Activated naive CD4-positive, alpha-beta T cell treated with anti-CD3 and anti-CD28 coated beads, Interleukin-2, amount 50 U/mL, for 16 hours (primary cell): ENCODE measurements at places on chromosomes 2 and 18.

DNA sequence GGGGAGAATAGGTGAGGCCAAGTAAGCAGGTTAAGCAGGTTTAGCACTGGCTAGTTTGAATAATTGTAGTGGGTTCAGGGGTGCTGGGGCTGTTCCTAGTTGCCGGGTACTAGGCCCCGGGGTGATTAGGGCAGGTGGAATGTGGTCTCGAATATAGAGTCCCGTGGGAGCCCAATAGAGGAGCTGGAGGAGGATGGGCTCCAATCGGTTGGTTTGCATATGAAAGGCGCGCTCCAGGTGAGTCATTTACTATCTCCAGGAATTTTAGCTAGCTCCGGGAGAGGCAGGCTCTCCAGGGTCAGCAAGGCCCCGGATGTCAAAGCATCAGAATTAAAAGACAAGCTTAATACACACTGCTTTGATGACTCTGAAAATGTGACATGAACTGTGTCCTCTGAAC is 304.0 kb downstream of the ZNF521 start:
- DNase-seq = no peak

DNA sequence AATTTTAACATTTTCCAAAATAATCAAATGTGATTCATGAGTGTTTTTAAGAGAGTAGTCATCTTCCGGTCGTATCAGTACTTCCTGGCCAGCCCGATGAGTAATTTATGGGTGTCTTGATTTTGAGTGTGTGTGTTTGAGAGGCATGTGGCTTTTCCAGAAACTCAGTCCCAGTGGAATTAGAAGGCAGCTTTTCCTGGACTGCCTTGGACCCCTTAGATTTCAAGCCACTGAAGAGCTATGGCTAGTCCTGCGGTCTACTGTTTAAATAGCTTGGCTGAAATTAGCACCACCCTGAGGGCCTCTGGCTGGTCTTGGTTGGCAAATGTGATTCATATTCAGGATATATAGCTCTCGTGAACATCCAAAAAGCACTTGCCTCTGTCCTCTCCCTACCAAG is 59.4 kb downstream of the HK2 start:
- DNase-seq = no peak

- no peak for DNase-seq
These were observed 1.5 kb downstream of the PPIG start for GRCh38 chr2:169585673-169586072.

DNA sequence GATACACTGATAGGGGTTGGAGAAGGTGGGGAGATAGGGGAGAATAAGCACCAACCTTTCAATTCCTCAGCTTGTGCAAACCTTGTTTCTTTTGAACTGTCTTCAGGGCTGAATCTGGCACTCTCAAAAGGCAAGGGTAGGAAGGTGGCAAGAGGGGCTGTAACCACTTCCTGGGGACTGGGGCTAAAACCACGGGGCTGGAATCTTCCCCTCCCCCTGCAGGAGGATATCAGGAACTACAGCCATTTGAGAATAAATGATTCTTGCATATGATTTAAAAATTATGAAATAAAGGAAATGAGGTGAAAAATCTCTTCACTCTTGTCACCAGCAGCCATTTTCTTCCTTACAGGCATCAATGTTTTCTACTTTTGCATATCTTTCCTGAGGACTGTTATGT is 50.8 kb downstream of the ATOH8 start:
- DNase-seq = no peak

GRCh38 chr2:27261926-27262298 is 935 bp downstream of the SLC30A3 start:
- DNase-seq = no peak

DNA sequence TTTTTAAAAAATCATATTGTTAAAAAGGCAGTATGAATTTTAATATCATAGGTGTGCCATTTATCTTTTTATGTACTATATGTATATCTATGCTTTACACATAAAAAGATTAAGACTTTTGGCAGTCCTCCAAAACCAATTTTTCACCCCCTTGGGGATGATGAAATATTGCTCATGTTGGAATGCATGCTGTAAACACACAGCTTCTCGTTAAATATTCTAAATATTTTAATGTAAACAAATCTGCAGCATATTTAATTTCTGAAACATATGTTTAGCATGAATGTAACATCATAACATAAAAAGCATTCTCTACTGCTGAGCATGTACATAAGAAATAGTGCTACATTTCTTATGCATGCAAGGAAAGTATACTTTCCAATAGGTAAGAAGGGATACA is 484.3 kb upstream of the LRATD1 start:
- no peak for DNase-seq

- DNase-seq = peak; percentile 2
These were observed 159.7 kb downstream of the SMAD7 start for GRCh38 chr18:48790869-48791635.

DNA sequence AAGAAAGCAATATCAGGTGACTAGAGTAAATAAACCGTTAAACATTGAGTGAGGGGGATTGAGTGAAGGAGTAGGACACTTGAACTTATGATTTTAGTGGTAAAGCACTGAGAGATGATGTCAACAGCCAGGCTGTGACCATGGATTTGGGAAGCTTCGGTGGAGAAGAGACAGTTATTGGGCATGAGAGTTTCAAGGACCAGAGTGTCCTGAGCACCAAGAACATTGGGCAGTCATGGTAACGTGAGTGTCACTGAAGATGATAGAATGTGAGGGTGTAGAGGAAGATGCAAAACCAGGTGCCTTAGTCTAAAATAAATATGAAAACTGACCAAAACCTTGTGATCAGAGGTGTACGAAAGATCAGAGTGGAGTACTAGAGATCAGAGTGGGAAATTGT is 248.1 kb downstream of the ASXL3 start:
- no peak for DNase-seq

DNA sequence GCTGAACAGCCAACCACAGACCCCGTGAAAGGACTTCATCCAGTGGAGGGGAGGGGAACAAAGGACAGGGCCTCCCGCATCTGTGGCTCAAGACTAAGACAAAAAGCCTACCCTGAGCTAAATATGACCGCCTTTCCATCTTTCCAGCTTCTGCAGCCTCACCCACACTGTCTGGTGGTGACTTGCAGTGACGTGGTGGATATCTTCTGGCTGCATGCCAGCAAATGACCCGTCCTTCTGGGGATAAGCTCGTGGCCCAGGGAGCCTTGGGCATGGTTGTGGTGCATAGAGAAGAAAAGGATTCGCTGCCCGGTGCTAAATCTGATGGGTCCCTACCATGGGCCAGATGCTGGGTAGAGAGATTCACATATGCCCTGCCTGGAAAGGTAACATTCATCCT is 8.7 kb upstream of the NGEF start:
- DNase-seq = no peak

- no peak for DNase-seq
These were observed 39.3 kb upstream of the NFATC1 start for GRCh38 chr18:79356435-79356834.

GRCh38 chr2:67871686-67872412 is 191.0 kb downstream of the C1D start:
- DNase-seq = no peak

DNA sequence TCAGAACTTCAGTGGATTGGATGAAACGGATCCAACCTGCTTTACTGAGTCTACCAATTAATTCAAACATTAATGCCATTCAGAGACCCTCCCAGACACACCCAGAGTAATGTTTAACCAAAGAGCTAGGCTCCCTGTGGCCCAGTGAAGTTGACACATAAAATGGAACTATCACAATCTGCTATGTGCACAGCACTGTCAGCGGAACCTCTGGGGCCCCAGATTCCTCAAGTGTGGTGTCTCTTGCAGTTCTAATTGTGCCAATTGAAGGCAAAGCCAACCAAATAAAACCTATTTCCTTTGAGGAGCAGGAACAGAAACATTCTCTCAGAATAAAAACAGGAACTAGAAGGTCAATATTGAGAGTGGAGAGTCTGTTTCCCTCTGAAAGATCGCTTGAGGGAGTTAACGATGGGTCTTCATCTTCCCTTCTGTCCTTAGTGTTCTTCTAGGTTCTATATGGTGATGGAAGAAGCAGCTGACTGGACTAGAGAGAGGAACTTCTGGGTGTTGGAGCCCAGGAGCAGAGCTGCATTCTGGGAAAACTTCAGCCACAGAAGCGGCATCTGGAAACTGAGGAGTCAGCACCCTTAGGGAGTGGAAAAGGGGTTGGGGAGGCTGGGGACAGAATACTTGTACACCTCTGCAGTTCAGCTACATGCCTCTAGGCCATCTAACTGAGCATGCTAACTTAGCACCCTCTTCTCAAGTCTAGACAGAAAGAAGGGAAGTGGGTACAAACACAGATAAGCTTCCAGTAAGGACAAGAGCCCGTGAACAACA is 174.4 kb upstream of the FBXO11 start:
- no peak for DNase-seq

DNA sequence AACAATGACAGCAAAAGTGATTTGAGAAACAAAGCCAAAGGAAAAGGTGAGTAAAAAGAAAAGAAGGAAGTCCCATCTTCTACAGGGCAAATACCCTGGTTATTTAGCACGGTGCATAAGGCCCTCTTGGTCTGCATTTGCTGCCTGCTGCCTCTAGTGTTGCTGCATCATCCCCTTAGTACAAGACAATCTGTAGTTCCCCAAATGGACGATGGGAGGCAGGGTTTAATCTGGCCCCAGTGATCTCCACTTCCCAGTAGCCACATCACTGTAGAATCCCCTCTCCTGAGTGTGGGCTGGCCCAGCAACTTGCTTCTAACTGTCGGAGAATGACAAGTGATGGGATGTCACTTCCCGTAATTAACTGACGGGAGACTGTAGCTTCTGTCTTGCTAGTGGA is 85.1 kb downstream of the CTAGE1 start:
- DNase-seq = no peak

GRCh38 chr2:141957321-141957720 is 173.5 kb downstream of the LRP1B start:
- DNase-seq = no peak

DNA sequence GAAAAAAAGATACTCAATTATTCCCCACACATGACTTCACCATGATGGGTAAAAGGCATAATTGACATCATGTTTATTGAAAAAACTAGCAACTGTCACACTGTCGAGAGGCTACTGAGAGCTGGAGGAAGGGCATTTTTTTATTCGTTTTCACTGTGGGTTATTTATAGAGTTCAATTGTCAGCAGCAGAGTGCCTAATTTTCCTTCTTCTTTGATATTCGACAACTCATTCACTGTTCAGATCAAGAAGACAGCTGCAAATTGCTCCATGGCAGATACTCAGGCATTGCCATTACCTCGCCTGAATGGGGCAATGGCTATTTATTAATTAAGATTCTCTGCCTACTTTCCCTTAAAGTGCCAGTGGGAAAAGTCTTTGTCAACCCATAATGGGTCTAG is 197.5 kb upstream of the NRP2 start:
- DNase-seq = no peak

GRCh38 chr2:67041051-67041450 is 356.1 kb upstream of the ETAA1 start:
- no peak for DNase-seq

DNA sequence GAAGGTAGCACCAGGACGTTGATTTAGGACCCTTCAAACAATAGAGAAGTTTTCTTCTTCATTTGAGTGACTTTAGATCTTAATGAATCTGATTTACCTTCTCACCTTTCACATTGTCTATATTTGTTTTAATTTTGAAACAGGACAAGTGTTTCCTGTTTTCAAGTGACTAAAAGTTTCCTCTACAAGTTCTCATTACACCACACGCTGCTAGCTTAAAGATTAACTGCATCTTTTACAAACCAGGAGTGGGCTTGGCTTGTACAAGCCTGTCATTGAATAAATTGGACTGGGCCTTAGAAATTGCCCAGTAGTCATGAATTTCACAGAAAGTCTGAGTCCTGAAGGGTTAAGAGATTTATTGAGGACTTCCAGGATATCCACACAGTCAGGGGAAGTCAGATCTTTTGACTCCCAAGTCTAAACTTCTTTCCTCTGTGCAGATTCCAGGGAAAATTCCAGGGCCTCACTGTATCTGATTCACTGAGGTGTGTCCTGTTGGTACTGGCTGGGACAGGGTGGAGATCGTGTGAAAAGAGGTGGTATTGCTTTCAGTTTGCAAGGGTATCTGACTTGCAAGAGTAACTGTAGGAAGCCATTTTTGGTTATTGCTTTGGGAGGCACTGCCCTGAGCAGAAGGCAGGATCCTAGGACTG is 3.4 kb downstream of the SGPP2 start:
- DNase-seq = no peak

DNA sequence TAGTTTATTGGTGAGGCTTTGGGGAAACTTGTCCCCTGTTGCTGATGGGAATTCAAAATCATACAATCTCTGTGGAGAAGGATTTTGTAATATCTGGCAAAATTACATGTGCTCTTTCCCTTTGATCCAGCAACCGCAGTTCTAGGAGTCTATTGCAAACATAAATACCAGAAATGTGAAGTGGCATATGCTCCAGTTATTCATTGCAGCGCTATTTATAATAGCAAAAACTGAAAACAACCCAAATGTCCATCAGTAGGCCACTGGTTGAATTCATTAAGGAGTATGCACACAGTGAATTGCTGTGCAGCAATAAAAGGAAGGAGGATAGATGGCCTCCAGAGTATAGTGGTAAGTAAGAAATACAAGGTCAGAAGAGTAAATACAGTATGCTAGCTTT is 76.5 kb downstream of the HNRNPLL start:
- DNase-seq = no peak
